ENCODE measurements at places on chromosomes 7 and 10. TPM values are rescaled to one million over a fixed set of nuclear protein-coding genes. Genes with fewer than 3 reads are reported as not detected.

DNA sequence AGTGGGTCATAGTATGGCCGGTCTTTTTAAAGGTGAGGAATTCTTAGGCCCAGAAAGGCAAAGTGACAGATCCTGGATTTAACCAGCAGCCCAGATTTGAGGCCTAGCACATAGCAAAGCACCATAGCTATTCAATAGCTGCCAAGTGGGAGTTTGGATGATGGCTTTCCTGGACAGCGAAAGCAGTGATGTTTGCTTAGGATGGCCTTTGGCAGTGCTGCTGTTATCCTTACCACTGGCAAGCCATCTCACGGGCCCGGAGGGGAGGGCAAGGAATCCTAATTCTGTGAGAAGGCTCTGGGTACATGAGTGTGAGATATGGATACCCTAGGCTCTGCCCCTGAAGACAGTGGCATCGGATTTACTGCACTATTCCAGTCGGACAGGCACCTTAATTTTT, 50.4 kb downstream of the TCF7L2 start:
- H3K27me3 ChIP-seq: no peaks in the 10 kb centered on the region
- H3K4me3 ChIP-seq: no peak overlapping the region

- H3K27me3 ChIP-seq: no peaks in the 10 kb centered on the region
- H3K4me3 ChIP-seq: no peak overlapping the region
- H3K4me1 ChIP-seq: peaks cover 9% of the 10 kb centered on the region
- H3K27ac ChIP-seq: no peak overlapping the region
- DNase-seq: no peak
Measured at GRCh38 chr10:86536294-86536861, 14.8 kb upstream of the WAPL start.

- peak overlapping the region; percentile 95 for H3K4me3 ChIP-seq
- H3K27ac ChIP-seq: peak overlapping the region; percentile 99
- DNase-seq: peak; percentile 52
Measured at GRCh38 chr10:22251751-22252223, 34.0 kb upstream of the EBLN1 start.

DNA sequence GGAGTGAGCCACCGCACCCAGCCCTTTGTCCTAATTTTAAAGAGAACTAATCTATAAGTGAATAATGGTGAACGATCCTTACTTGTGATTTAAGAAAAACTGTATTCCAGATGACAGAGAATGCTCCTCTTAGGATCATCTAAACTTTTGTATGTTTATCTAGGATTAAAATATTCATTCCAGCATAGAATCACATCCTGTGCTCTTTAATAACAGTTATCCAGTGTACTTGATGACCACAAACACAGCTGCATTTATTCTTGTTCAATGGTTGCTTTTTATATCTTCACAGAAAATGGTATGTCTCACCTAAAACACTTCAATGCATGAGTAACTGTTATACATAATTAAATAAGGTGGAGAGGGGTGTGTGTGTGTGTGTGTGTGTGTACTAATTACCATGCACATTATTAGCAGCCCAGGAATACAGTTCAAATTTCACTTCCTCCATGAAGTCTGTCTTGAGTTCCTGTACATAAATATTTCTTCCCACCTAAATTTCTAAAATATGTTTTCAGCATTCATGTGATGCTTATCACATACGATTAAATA, 38.5 kb upstream of the SEMA3C start:
- no peaks in the 10 kb centered on the region for H3K36me3 ChIP-seq
- no peak overlapping the region for H3K4me3 ChIP-seq
- H3K27ac ChIP-seq: no peak overlapping the region
- no peaks in the 10 kb centered on the region for H3K27me3 ChIP-seq
- no peak for DNase-seq
- H3K4me1 ChIP-seq: no peaks in the 10 kb centered on the region

DNA sequence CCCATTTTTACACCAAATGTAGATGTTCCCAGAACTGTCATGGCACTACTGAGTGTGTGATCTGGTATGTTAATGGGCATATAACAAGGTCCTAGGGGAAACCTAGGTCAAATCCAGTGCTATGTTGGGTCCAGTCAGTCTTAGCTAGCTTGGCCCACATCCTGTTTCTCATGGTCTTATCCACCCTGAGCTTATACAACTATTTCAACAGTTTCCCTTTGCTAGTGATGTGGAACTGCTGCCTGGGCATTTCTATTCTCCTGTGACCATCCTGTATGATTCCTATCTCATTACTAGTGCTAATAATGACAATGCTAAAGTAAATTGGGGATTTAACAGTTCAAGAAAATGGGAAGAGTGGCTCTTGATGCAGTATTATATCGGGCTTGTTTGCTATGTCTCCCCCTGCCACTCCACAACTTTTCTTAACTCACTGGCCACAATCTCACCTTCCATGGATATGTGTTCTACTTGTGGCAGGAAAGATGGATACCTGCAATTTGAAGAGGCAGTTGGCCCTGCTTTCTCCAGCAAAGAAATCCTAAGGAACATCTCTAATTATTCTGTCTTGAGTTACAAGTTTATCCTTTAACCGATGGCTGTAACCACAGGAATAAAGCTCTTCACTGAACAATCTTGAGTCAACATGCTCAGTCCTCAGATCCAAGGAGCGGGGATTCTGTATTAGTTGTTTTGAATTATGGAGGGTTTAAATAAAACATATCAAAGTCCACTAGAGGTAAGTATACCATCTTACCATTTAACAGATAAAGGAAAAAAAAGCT, 707.8 kb downstream of the XPNPEP1 start:
- DNase-seq: no peak
- no peak overlapping the region for H3K4me3 ChIP-seq
- H3K4me1 ChIP-seq: no peaks in the 10 kb centered on the region
- no peak overlapping the region for H3K27ac ChIP-seq
- H3K36me3 ChIP-seq: no peaks in the 10 kb centered on the region
- no peaks in the 10 kb centered on the region for H3K27me3 ChIP-seq

DNA sequence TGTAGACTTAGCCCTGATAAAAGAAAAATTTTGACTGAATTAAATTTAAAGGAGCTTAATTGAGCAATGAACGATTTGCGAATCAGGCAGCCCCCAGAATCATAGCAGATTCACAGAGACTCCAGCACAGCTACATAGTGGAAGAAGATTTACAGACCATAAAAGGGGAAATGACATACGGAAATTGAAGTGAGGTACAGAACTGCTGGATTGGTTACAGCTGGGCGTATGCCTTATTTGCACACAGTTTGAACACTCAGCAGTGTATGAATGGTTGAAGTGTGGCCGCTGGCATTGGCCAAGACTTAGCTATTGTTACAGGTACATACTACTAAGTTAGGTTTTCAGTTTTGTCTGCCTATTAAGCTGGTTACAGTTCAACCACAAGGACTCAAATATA, 433.5 kb upstream of the CELF2 start:
- H3K36me3 ChIP-seq: no peaks in the 10 kb centered on the region
- no peaks in the 10 kb centered on the region for H3K27me3 ChIP-seq
- no peaks in the 10 kb centered on the region for H3K4me1 ChIP-seq
- no peak for DNase-seq
- no peak overlapping the region for H3K27ac ChIP-seq

GRCh38 chr10:43380610-43381222, 9.3 kb downstream of the FXYD4 start:
- H3K27me3 ChIP-seq: no peaks in the 10 kb centered on the region
- DNase-seq: no peak
- H3K27ac ChIP-seq: no peak overlapping the region
- H3K4me1 ChIP-seq: no peaks in the 10 kb centered on the region
- H3K36me3 ChIP-seq: peaks cover 2% of the 10 kb centered on the region

SNX10 gene
- 1.9 TPM for total RNA-seq

AMZ1 gene
- 1.5 TPM for total RNA-seq

OR2A1 gene
- not detected for total RNA-seq

SLC29A3 gene
- total RNA-seq: 7.8 TPM

MALRD1 gene
- total RNA-seq: 1.3 TPM
